ENCODE measurements at places on chromosomes 5 and 9.

GRCh38 chr5:118580949-118581348 lies 407.4 kb downstream of the DTWD2 start:
- DNase-seq = no peak

GRCh38 chr9:18379073-18379811 lies 94.7 kb upstream of the ADAMTSL1 start:
- no peak for DNase-seq

- no peak for DNase-seq
Observed at GRCh38 chr5:168879929-168880328, 300.8 kb upstream of the PANK3 start.

GRCh38 chr9:127053960-127054359 lies 68.5 kb downstream of the ANGPTL2 start:
- no peak for DNase-seq

- no peak for DNase-seq
Observed at GRCh38 chr5:140025736-140026135, 17.4 kb downstream of the NRG2 start.

DNA sequence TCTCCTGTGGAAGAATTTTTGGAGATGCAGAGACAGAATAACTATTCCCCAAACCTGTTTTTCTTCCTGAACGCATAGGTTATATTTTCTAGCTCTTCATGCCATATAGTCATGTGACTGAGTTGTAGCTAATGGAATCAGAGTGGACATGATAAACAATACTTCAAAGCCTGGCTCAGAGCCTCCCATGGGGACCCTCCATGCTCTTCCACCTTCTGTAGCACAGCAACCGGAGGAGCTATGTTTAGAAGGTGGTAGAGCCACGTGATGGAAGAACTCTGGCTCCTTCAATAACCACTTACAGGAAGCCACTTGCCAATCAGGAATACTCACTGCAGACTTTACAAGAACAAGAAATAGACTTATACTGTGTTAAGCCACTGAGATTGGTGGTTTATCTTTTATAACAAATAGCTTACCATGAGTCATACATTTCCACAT lies 39.2 kb downstream of the NADK2 start:
- DNase-seq = no peak

Measured in activated T-helper 1 cell treated with Interleukin-2 at 50 U/mL for 16 hours (primary cell).